ENCODE measurements at places on chromosomes 6 and 20.

- DNase-seq = no peak
Observed at GRCh38 chr6:39819676-39820075, 27.5 kb downstream of the DAAM2 start.

DNA sequence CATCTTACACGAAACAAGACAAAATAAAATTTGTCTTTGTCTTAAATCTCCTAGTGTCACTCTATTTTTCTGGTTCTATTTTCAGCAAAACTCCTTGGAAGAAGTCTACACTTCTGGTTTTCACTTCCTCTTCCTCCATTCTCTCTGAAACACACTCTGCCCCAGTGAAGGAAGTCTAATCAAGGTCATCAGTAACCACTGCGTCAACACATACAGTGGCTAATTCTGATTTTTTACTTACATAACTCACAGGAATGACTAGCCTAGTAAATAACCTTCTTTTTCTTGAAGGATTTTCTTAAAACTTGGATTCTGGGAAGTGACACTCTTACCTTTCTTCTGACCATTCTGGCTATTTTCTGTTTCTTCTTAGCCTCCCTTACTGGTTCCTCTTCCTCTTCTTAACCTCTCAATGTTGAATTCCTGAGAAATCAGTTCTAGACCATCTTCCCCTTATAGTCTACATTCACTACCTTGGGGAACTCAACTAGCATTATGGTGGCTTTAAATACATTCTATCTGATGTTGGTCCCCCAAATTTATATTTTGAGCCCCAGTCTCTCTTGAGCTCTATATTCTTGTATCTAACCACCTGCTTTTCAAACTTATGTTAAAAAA lies 37.5 kb downstream of the AIG1 start:
- no peak for DNase-seq

DNA sequence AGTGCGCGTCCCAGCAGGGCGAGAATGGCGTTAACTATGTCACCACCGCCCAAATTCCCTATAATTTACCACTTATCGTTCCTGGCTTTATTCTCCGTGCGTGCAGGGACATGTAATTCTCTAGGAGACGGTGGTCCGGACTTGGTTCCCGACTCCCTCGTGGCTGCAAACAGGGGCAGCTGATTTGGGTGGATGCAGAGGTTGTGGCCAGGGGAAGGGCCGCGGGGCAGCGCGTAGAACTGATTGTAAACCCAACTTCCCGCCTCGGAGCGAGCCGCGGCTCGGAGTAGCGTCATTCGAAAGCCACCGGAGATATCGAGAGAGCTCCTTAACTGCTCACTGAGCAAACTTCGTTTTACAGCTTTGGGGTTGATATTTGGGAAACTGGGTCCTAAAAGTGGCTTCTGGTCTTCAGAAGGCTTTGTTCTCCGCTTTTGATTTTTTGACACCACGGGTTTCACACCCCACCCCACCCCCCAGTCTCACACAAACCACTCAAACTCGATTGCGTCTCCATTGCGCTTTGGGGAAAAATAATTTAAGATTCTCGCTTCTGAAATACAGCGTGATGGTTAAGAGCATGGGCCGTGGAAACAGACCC lies 17.5 kb upstream of the ZSCAN9 start:
- no peak for DNase-seq

GRCh38 chr6:51743999-51744398 lies 343.4 kb downstream of the PKHD1 start:
- no peak for DNase-seq

- DNase-seq = no peak
Observed at GRCh38 chr6:120608826-120609225, 725.5 kb downstream of the TBC1D32 start.

DNA sequence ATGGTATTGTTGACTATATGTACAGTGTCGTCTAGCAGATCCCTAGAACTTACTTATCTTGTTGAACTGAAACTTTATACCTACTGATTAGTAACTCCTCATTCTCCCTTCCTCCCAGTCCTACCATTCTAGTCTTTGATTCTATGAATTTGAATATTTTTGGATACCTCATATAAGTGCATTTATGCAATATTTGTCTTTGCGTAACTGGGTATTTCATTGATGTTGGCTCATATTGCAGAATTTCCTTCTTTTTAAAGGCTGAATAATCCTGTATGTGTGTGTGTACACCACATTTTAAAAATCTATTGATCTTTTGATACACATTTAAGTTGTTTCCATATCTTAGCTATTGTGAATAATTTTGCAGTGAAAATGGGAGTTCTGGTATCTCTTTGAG lies 119.9 kb downstream of the SOX4 start:
- DNase-seq = no peak

DNA sequence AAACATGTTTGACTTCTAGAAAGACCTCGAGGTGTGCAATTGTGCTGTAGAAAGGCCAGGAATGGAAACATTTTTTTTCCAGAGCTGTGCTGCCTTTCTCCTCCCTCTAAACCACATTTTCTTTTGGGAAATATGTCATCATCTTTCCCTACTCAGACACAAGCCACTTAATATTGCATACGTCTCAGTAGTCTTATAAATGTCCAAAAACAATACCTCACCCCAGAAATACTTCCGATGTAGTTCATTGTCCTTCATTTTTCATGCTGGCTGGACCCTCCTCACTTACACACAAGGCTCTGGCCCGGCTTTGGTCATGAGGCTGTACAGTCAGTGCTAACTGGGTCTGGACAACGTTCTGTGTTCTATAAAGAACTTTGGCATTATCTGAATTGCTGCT lies 126.4 kb downstream of the SCML4 start:
- no peak for DNase-seq

DNA sequence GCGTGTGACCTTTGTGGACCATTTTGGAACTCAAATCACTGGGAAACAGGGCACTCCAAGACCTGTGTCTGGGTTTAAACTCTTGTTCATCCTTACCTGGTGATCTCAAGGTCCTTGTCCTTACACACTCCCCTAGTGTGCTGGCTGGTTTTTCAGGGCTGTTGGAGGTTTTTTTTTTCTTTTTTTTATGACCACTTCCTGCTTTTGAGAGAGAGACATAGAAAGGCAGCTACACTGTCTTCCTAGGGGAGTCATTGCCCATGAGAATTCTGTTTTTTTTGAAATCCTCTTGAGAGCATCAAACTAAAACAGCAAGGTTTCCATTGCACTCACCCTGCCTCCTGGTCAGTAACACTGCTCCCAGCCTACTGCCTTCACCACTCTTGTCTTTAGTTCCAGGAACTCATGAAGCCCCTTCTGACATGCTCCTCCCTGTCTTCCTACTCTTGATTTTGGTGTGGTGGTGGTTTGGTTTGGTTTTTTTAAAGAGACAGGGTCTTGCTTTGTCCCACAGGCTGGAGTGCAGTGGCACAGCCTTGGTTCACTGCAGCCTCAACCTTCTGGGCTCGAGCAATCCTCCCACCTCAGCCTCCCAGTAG lies 28.6 kb downstream of the PRPH2 start:
- DNase-seq = no peak

- DNase-seq = no peak
Observed at GRCh38 chr6:81766482-81767069, 14.1 kb upstream of the TENT5A start.

- DNase-seq = no peak
Observed at GRCh38 chr20:48092596-48093280, 307.5 kb upstream of the SULF2 start.

GRCh38 chr6:44650947-44651346 lies 263.4 kb downstream of the CDC5L start:
- no peak for DNase-seq

- DNase-seq = no peak
Observed at GRCh38 chr6:13034316-13034715, 294.0 kb downstream of the TBC1D7 start.

DNA sequence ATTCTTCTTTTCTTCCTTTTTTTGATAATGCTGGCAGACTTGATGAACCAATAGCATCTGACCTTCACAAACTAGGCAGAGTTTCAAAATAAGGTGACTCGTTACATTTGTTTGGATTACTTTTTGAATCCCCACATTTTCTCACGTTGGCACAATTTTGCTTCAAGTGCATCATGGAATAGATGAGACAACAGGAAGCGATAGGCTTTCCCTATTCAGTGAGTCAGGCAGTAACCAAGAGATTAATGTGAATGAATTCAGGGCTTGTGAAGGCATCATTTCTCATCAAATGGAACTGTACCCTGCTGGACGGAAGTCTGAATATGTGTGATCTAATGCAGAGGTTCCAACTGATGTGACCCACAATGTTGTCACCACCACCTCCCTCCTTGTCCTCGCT lies 10.7 kb downstream of the RFPL4B start:
- DNase-seq = no peak

DNA sequence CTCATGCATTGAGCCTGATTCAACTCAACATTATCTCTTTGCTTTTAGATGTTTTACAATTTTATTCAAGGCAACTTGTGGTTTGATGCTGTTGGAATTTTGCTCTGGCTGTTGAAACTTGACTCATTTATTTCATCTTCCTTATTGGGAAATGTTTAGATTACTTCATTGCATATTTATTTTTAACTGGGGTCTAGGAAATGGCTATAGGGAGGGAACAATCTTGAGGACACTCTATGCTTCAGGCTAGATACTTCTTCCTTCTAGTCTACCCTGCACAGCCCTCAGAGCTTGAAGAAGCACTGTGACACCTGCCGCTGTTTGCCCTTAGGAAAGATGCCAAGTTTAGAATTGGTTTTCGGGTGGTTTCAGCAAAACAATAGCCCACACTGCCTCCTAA lies 183.4 kb downstream of the ADGRG6 start:
- no peak for DNase-seq

- no peak for DNase-seq
Observed at GRCh38 chr6:296151-297122, 4.2 kb downstream of the DUSP22 start.

GRCh38 chr6:36032261-36032660 lies 4.7 kb downstream of the MAPK14 start:
- DNase-seq = no peak

DNA sequence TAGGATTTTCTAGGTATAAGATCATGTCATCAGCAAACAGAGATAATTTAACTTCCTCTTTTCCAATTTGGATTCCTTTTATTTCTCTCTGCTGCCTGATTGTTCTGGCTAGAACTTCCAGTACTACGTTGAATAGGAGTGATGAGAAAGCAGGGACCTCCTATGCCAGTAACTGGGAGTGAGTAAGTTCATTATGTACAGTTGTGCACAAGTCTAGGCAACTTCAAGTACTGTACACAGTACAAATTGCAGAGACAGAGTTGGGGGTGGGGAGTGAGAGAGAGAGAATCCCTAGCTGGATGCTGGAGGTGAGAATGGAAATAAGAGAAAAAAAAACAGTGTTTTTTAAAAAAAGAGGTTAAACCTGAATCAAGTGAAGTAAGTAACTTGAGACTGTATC lies 210.2 kb downstream of the MMUT start:
- no peak for DNase-seq

DNA sequence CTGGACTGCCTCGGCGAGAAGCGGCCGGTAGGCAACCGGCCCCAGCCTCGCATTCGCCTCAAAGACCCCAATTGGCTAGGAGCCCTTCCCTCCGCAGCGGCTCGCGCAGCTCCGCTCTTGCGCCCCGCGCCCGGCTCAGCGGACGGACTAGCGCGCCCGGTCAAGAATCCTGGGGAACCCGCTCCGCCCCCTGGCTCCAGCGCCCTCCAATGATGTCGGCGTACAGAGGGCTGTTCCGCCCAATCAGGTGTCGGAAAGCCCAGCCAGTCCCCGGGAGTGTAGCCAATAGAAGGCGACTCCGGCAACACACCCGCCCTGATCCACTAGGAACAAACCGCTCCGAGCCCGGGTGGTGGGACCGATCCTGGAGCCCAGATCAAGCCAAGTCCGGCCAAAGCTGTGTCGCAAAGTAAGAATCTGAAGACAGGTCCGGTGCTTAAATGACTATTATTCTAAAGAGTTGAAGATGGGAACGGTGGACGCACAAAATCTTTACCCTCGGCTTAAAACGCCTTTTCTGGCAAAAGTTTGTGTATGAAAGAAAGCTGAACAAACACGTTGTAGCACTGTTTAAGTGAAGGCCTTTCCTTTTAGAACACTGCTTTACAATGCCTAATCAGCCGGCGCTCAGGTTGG lies 132.2 kb downstream of the OGFRL1 start:
- DNase-seq = peak; percentile 94

DNA sequence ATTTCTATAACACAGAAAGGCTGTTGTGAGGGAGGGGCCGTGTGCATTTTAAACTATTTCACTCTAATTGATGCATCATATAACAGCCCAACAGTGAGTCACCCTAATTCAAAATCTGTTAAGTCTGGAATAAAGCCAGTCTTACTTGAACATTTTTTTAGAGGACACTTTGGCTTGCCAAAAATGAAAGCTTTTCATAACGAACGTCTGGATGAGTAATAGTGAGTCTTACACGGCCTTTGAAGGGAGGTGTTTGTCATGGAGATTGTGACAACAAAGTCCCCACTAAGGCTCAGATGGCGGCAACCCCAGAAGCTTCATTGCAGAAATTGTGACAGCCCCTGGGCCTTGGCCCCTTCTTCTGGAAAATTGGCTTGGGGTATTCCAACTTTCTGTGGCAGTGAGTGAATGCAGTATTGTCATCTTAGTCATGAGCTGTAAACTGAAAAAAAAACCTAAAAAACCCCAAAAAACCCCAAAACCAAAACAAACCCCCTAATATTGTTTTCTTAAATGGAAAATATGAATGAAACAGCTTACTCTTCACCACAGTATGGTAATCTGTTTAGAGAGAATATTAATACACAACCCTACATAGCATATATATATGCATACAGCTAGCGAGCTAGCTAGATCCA lies 92.6 kb upstream of the CLDN20 start:
- DNase-seq = no peak

- no peak for DNase-seq
Observed at GRCh38 chr6:37717836-37718251, 20.2 kb upstream of the MDGA1 start.

GRCh38 chr6:139373154-139373927 lies 1.1 kb downstream of the CITED2 start:
- peak; percentile 55 for DNase-seq

DNA sequence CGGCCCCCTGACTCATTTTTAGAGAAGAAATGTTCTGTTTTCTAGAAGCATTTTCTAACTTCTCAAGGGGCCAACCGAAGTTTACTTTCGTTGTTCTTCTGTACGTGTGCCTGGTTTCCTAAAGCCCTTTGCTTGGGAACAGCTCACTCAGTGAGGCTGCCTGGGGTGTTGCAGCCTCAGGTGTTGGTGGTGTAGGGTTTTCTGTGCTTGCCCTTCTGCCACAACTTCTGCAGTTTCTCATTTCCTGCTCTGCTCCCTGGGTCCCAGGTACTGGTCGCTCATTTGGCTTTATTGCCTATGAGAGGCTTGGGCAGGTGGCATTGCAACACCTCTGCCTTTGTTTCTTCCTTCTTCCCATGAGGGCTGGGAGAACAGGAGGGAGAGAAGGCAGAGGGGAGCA lies 278.3 kb downstream of the SOX4 start:
- no peak for DNase-seq

- no peak for DNase-seq
Observed at GRCh38 chr20:18728870-18729224, 84.7 kb upstream of the SCP2D1 start.

- DNase-seq = peak; percentile 69
Observed at GRCh38 chr6:26284537-26285142, 80.4 kb upstream of the BTN3A2 start.

Data from SK-N-DZ (cell line).